ENCODE measurements at places on chromosomes 3 and 15.

- no peak for DNase-seq
Measured at GRCh38 chr3:186217820-186218164, 108.9 kb upstream of the ETV5 start.

DNA sequence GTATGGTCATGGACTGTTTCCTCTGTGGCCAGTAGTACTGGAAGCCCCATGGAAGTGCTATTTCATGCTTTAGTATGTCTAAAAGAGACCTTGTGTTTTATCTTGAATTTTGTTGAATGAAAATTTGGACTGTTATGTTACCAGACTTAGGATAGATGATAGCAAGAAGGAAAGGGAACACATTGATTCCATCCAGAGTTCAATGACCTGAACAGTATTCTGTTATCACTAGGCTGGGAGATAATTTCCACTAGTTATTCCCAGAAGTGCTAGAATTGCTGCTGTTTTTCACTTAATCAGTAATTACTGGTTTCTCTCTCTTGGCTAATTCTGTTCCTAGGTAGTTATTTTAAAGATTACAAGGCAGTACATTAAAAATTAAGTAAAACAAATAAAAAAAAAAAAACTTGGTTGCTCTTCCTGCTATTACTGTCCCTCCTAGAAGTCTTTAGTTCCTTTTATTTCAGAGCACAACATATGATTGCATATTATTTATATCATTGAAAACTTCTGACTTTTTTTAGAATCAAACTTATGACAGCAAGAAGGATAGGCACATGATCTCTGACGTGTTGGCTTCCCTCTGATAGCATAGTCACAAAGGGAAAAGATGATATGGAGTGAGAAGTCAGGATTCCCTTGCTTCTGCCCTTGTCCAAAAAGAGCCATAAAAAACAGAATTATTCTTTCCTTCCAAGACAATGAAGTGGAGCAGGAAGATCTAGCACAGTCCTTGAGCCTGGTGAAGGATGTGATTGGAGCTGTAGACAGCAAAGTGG, 72.2 kb downstream of the KLHL25 start:
- DNase-seq: no peak

DNA sequence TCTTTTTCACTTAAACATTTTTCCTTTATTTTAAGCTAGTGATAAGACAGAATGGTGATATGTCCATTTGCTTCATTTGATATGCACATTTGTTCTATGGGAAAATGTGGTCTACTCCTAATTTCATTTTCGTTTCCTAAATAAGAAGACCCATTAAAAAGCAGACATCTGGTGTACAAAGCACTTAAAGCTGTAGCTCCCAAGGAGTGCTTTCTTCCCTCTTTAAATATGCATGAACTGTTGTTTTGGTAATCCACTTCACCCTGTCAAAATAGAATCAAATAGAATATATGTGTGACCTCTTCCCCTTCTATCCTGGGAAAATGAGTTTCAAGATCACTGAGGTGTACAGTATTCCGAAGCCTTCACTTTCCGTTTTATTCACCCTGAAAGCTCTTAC, 182.8 kb downstream of the ROBO2 start:
- no peak for DNase-seq

DNA sequence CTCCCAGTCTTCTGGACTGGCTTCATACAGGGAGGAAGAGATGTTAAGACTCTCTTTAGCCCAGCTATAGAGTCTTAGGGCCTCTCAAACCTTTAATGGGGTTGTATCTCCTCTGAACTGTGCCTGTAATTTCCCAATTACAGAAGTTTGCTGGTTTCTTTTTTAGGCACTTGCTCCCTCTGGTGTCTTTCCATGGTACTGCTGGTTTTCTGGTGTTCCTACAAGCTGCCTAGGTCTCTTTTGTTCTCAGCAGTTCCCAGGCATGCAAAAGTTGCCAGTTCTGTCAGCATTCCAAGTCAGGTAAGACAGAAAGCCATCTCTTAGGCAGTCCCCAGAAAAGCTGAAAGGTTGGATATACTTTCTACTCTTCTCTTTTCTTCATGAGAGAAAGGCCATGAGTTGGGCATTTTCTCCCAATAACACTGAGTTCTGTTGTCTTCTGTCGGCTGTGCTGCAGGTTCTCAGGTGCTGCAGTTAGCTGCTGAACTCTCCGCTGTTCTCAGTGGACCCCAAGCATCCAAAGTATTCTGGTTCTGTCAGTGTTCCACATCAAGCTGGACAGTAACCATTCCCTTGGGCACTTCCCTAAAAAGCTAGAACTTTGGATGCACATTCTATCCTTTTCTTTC, 54.4 kb upstream of the EHHADH start:
- DNase-seq: no peak

DNA sequence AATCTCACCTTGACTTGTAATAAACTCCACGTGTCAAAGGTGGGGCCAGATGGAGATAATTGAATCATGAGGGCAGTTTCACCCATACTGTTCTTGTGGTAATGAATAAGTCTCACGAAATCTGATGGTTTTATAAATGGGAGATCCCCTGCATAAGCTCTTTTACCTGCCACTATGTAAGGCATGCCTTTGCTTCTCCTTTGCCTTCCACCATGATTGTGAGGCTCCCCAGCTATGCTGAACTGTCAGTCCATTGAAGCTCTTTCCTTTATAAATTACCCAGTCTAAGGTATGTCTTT, 45.5 kb downstream of the SUCNR1 start:
- DNase-seq: no peak

- DNase-seq: no peak
Measured at GRCh38 chr3:195182470-195182795, 88.5 kb downstream of the XXYLT1 start.

GRCh38 chr3:52532838-52533622, 627 bp downstream of the NT5DC2 start:
- DNase-seq: no peak

- no peak for DNase-seq
Measured at GRCh38 chr15:35379972-35380371, 166.0 kb downstream of the DPH6 start.

DNA sequence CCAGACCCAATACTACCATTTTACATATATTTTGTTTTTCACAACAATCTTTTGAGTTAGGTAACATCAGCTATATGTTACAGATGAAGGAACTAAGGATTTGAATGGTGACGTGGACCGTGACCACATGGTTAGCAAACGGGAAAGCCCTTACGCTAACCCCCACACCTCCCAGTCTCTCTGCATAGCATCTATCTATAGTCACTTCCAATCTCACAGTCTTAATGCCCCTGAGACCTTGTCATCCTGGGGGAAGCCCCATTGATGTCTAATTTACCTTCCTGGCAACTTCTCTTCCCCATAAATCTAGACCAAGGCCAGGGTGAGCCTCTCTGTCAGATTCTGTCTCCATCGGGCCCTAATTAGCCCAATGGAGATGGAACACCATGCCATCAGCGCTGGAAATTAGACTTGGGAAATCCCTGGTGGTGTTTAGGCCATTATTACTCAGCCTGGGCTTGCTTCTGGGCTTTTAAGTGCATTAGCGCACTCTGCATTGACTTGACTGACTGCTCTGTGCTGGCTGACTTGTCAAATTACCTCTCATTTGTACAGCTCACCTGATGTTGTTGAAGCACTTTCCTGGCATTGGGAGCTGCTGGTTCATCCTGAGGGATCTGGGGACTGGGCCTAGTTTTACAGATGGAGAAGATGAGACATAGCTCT, 34.0 kb upstream of the SH3GL3 start:
- DNase-seq: no peak

GRCh38 chr3:56918111-56918568, 116.4 kb upstream of the ARHGEF3 start:
- no peak for DNase-seq

GRCh38 chr3:73433687-73434086, 191.1 kb downstream of the PDZRN3 start:
- no peak for DNase-seq

- DNase-seq: no peak
Measured at GRCh38 chr3:195870442-195870841, 37.9 kb downstream of the TNK2 start.

GRCh38 chr3:19757773-19758172, 176.2 kb downstream of the EFHB start:
- no peak for DNase-seq

DNA sequence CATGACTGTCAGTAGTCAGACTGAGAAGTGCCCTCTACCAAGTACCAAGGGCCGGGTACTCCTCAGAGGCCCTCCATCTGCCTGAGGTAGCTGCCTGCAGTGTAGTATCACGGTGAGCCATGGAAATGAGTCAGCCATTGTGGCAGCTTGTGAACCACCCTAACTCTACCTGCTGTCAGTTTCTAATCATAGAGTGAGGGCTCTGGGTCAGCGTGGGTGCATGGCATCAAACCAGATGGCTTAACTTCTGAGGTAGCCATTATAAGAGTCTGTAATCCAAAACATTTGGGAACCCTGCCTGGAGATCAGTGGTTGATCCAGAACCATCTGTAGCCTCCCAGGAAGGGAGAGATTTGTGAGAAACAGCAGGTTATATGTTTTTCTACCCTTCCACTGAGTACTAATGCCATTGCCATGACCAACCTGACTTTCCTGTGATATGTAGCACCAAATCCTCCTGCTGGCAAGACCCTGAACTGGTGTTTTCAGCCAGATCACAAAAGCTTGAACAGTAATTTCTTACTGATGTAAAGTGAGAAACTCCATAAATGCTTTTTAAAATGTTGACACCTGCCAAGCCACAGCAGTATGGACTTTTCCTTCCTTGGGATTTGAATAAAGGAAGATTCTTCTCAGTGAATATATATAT, 38.9 kb downstream of the ABHD2 start:
- no peak for DNase-seq

DNA sequence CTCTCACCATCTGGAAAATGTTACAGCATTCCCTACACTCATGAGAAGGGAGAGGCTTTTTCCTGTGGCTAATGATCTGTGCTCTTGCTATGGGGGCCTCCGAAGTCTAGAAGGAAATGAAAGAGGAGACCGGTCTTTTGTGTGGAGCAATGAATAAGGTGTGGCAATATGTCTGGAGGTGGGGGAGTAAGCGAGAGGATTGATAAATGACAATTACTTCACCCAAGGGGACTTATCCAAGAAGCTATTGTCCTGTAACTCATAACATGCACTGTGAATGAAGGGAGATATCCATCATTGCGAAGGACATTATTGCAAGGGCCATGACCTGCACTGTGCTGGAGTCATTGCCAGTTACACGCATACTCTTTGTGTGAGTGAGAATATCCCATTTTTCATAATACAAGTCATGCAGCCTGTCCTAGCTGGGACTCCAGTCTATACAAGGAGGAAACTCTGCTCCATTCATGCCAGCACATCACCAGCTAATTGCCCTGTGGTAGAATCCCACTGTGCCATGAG, 37.7 kb upstream of the SYNPR start:
- DNase-seq: no peak

DNA sequence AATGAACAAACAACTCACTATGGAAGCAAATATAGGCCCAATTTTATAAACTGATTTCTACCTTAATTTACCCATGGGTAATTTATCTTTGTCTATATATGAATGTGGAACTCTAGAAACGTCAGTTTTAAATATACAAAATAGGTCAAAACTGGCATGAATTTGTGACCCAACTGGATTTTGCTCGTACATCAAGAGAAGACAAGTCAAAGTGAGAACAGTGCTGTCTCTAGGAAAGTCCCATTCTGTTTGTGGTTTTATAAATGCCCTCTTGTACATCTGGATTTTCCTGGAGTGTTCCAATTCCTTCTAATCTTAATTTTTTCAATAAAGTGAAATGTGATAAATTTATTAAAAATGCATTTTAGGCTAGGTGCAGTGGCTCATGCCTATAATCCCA, 50.2 kb upstream of the ABHD10 start:
- DNase-seq: no peak

- no peak for DNase-seq
Measured at GRCh38 chr3:126256251-126256650, 75.9 kb upstream of the ALDH1L1 start.

GRCh38 chr3:157170861-157171260, 10.9 kb upstream of the CCNL1 start:
- no peak for DNase-seq

- no peak for DNase-seq
Measured at GRCh38 chr15:54347082-54347827, 369.0 kb downstream of the UNC13C start.

- DNase-seq: no peak
Measured at GRCh38 chr3:111702996-111703985, 108.1 kb upstream of the ZBED2 start.

DNA sequence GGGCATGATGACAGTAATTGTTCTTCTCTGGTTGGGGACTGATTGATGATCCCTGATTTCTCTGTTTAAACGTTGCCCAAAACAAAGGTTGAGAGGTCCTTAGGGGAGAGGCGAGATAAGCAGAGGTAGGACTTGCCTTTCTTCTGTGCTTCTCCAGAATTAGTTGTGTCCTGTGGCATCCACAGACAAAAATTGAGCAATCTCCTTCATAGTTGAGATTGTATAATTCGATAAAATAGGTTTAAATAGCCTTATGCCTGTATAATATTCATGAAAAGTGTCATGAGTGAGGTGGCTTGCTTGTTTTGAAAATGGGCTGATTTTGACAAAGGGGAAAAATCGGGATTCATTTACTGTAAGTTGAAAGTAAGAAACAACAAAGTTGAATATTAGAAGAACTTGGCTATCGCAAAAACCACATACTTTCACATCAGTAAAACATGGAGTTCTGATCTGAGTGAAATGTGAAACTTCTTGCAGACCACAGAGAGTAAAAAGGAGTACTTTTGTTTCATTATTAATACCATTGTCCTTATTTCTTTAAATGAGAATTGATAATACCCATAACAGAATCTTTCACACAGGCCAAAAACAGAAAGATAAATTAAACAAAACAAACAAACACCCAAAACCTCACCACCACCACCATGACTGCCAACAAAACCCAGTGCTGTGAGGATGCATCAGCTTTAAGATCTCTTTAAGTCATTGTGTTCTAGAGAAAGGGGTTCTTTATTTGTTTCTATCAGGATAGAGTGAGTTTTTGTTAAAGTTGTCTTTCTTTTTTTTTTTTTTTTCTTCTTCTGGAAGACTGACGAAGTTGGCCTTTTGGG, 155.7 kb downstream of the LPP start:
- no peak for DNase-seq

DNA sequence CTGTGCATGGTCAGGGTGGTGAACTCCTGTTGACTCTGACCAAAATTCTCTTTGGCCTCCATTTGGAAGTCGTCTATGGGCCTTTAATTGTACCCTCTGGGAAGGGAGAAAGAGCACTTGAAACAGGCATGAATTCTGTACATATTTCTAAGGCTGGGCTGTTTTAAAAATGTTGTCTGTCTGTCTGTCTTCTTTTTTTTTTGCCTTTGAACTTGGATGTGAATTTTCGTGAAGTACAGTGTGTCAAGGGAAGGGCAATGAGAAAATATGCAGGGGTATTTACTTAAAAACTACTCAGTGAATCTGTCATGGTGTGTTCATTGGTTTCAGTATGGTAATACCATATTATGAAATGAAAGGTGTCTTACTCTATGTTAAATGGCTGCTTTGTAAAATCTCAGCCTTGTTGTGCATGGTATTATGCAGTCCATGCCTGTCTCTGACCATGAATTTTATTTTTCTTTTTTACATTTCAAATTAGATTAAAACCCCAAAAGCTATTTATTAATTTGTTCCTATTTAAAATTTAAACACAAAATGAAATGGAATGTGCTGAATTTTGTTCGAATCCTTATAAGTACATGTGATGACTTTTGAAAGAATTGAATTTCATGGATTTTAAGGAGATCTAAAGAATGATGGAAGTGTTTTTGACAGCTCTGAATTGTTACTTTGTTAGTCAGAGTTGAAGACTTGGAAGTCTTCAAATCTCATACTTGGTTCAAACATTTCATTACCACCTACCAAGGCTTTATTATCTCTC, 51.1 kb downstream of the RARB start:
- DNase-seq: no peak

- no peak for DNase-seq
Measured at GRCh38 chr15:52284164-52284563, 11.4 kb downstream of the MYO5C start.

Measured in NCI-H1930 (cell line).